ENCODE measurements at places on chromosomes 5 and 9.

GRCh38 chr9:12997009-12997408 lies 222.2 kb downstream of the LURAP1L start:
- DNase-seq, result no peak

GRCh38 chr5:134086943-134087305 lies 27.6 kb upstream of the TCF7 start:
- peak; percentile 71 for DNase-seq

DNA sequence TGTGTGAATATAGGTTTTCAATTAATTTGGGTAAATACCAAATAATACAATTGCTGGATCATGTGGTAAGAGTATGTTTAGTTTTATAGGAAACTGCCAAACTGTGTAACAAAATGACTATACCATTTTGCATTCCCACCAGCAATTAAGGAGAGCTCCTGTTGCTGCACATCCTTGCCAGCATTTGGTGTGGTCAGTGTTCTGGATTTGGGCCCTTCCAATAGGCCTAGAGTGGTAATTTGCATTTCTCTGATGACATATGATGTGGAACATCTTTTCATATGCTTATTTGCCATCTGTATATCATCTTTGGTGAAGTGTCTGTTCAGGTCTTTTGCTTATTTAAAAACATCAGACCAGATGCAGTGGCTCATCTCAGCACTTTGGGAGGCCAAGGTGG lies 11.6 kb upstream of the RFK start:
- DNase-seq, result no peak

DNA sequence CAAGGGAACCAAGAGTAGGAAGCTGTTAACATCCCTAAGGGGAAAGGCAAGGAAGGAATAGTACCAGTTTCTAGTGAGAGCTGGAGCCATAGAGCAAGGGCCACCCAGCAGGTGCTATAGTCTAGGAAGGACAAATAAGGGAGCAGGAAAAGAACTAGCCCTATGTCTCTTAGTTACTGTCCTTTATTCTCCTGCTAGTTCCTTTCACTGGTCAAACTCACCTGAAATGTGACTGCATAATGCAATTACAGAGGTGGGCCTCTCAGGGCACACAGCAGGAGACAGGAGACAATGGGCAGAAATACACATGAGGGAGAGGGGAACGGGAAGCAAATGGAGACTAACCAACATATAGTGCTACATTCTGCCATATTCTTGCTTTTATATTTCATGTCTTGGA lies 26.7 kb upstream of the FRMPD1 start:
- DNase-seq, result no peak

- no peak for DNase-seq
These were observed 42.8 kb downstream of the SLC12A7 start for GRCh38 chr5:1068895-1069719.

- DNase-seq, result no peak
These were observed 62.3 kb downstream of the PRDM6 start for GRCh38 chr5:123151227-123151909.

DNA sequence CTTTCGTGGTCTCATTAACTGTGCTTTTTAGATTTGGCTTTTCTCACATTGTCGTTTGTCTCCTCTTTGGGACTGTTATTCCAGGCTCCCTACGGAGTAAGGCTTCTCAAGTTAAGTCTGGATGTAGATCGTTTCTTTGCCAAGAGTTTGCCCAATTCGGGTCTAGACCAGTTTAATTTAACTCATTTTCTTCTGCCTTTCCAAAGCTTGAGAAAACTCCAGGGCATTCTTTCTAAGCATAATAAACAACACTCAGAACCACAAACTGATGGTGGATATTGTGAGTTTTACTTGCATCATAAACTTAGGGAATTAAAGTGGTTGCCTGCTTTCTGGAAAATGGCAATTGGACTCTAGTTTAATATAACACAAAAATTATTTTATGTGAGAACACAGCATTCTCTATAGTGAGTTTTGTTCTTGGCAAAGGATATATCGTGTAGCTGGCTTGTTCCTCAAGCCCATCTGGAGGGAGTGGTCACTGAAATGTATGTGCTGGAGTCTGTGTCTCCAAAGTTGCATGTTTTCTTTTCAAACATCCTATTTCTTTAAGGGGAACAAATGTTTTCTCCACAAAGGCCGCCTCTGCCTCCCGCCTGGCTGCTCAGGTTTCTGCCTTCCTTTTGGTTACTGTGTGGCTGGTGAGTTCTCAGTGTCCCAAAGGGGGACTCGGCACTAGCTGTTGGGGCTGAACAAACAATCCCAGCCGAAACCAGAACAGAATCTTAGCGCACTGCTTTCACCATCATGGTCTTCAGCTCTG lies 211.3 kb upstream of the FBN2 start:
- DNase-seq, result no peak

DNA sequence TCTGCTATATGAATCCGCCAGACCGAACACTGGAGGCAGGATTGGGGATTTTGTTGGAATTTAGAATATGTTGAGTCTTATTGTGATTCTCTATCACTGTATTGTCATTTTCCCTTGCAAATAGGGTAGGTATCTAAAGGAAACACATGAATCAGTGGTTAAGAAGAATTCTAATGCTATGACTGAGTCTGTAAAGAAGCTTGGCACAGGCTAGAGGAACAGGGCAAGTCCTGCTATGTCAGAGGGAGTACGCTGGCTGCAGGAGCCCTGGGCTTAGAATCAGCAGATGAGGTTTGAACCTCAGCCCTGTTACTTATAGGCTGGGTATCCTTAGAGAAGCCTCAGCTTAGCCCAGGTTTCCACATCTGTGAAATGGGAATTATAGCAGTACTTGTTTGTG lies 198.1 kb downstream of the NR3C1 start:
- no peak for DNase-seq

DNA sequence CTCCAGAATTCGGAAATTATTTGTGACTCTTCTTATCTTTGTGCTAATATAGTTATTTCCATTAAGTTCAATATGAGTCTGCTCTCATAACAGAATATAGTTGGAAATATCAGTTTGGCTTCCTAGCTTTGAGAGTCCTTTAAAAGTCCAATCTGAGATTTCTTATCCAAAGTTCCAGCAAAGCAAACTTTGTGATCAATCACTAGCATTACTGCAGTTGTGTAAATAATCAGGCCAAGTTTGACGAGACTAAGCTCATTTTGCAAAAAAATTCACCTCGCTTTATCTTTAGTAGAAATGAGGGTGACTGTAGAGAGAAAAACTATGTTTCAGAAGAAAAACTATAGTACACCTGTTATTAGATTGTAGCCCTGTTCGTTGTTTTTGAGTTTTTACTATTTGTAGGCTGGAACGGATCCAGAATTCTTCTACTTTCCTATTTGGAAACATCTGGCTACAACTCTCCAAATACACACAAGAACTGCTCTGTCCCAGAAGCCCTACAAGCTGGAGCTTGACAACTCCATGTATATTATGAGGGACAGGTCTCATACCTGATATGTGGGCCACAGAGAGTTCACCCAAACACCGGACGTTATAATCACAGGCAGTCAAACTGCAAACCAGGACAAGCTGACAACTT lies 47.8 kb downstream of the RAPGEF1 start:
- DNase-seq, result no peak

- DNase-seq, result peak; percentile 80
These were observed 4.8 kb upstream of the ST6GALNAC4 start for GRCh38 chr9:127921557-127922120.

DNA sequence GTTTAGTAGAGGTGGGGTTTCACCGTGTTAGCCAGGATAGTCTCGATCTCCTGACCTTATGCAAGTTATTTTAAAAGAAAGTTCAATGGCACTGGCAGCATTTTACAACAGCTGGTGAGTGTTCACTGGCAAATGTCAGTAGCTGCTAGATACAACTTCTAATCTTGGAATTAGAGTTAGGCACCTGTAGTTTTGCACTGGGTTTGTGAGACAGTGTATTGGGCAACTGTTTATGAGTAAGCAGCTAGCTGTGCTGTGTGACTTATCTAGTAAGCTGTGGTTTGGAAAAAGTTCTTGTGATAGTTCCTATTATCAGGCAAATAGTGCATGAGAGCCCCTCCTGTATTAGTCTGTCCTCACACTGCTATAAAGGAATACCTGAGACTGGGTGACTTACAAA lies 61.5 kb downstream of the UBE2QL1 start:
- DNase-seq, result no peak

DNA sequence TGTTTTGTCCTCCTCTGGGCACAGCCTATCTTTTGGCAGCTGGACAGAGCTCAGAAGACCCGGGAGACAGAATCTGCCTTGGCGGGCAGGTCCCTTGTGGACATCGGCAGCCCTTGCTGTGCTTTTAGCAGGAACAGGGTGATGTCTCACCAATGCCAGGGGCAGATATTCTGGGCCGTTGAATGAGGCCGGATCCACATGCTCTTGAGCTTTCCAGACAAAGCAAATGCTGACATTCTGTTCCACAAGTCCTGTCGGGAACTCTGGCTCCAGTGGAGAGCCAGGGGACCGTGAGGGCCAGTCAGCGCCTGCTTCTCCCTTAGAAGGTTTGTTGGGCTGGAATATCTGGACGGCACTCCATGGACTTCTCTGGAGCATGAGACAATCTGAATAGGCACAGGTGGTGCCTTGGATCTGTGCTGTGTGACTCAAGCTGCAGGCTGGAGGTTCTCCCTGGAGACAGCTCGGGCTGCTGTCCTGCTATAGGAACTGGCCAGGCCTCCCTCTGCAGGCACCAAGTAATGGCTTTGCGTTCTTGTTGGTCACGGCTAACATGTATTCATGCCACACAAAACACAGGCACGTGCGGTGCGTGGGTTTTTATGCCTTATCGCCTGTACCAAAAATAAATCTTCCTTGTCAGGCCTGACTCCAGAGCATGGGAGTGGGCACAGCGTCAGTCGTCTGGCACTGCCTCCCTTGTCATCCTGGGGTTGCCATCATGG lies 80.3 kb downstream of the GADD45G start:
- DNase-seq, result no peak

- DNase-seq, result no peak
These were observed 146.3 kb downstream of the SNCAIP start for GRCh38 chr5:122458278-122458872.

DNA sequence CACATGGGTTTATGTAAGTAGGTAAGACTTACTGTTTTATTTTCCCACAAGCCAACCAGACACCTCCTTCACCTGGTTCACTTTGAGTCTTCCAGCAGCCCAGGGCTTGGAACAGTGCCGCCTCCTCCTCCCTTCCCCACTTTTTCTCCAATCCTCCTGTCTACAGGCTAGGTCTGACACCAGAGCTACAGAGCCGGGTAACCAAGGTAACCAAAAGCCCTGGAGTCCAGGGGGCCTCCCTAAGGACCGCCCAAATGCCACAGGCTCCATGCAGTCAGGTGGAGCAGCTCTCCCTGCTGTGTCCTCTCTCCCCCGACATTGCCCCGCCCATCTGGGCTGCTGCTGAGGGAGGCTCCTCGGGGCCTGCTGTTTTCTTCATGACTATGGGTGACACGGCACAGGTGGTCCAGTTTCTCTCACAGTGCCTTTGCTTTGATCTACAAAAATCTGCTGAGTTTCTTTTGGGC lies 138.0 kb upstream of the EFNA5 start:
- DNase-seq, result no peak

- DNase-seq, result no peak
These were observed 41.6 kb downstream of the RAB14 start for GRCh38 chr9:121160025-121160424.

GRCh38 chr5:43281840-43282658 lies 31.2 kb downstream of the HMGCS1 start:
- no peak for DNase-seq

DNA sequence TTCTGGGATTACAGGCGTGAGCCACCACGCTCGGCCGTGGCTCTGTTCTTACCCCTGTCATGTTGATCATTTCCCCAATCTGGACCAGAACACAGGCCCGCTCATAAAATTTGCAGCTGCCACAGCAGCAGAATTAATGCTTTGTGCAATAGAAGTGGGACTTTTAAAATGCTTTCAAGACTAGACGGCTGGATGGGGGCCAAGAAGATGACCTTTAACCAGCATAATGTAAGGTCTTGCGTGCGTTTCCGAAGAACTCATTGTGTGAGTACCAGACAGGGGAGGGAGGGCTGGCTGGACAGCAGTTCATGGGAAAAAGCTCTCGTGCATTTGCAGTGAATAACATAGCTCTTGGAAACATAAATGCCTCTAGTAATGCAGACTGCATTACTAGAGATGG lies 3.5 kb upstream of the WDR38 start:
- DNase-seq, result no peak

DNA sequence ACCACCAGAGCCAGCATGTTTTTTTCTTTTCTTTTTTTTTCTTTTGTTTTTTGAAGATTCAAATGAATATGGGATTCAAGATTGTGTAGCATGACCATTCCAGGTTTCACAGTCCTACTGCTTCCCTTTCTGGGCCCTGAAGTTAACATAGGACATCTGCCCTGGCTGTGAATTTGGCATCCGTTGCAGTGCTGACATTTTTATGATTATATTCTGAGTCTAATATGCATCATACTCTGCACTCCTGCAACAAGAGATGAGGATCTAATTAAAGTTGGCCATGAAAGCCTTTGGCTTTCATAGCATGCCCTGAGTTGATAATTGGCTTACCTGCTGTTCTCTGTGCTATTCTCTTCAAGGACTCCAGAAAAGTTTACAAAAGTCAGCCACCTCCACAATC lies 29.8 kb downstream of the C5orf22 start:
- no peak for DNase-seq

GRCh38 chr5:144131261-144131660 lies 39.2 kb downstream of the YIPF5 start:
- DNase-seq, result no peak

GRCh38 chr5:172788771-172789686 lies 18.0 kb upstream of the DUSP1 start:
- DNase-seq, result no peak

DNA sequence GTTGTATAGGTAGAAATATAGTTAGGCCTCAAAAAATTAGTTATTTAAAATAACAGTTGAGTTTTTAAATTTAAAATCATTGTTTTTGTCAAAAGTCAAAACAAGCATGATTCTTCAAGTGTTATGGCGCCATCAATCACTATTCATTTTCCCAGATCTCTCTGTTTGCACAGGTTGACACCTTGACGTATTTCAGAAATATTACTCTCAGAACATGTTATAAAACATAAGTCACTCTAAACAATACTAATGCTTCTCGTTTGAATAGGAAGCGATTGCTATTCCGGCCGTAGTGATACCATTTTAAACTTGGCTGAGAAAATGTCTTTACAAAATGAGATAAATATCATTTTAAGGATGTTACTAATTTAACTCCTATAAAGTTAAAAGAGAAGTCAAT lies 126.1 kb upstream of the VCAN start:
- DNase-seq, result no peak

DNA sequence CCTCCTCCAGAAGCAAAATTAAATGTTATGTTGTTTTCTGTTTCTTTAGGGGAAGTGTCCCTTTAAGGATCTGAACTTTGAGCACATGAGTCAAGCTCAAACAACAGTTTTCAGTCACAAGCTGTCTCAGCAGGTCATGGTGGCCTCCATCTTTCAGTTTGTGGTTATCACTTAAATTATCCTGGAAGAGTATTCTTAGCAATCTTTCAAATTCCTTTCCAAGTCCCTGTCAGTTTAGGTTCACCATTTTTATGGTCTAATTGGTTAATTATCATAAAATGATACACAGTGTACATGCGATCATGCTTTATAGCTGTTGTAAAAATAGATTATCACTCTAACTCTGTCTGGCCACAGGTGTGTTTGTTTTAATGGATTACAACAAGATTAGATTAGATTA lies 43.1 kb upstream of the SELENOP start:
- no peak for DNase-seq
